ENCODE measurements at places on chromosomes 12 and 14. TPM values are rescaled to one million over a fixed set of nuclear protein-coding genes. Genes with fewer than 3 reads are reported as not detected.

GRCh38 chr14:95320078-95320895 lies 579 bp upstream of the CLMN start:
- H3K4me1 ChIP-seq: no peaks in the 10 kb centered on the region
- peaks cover 25% of the 10 kb centered on the region for H3K27me3 ChIP-seq
- H3K4me3 ChIP-seq: peak overlapping the region; percentile 64

Gene ACAD10
- total RNA-seq: 42.6 TPM

- H3K27ac ChIP-seq: no peak overlapping the region
- H3K27me3 ChIP-seq: no peaks in the 10 kb centered on the region
- no peak overlapping the region for H3K4me3 ChIP-seq
- no peaks in the 10 kb centered on the region for H3K4me1 ChIP-seq
- no peaks in the 10 kb centered on the region for H3K36me3 ChIP-seq
- DNase-seq: no peak
Observed at GRCh38 chr12:106651552-106651951, 68.7 kb downstream of the RFX4 start.

- no peak overlapping the region for H3K27ac ChIP-seq
- H3K36me3 ChIP-seq: peaks cover 79% of the 10 kb centered on the region
- no peaks in the 10 kb centered on the region for H3K27me3 ChIP-seq
- no peak for DNase-seq
- H3K4me3 ChIP-seq: no peak overlapping the region
Observed at GRCh38 chr12:292186-292585, 29.6 kb upstream of the SLC6A13 start.

DNA sequence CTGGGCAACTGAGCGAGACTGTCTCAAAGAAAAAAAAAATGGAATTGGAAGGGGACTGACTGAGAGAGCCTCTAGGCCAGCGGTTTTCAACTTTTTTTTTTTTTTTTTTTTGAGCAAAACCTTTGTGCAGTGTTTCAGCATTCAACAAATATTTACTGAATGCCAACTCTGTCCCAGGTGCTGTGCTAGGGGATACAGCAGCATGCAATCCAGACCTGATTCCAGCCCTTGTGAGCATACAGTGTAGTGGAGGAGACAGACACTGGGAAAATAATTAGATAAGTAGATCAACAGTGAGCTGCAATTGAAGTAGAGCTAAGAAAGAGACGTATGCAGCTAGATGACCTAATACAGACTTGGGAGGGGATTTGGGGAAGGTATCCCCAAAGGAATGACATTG lies 23.8 kb upstream of the LTBP2 start:
- no peaks in the 10 kb centered on the region for H3K36me3 ChIP-seq
- DNase-seq: no peak

Gene TROAP
- 60.5 TPM for total RNA-seq

DNA sequence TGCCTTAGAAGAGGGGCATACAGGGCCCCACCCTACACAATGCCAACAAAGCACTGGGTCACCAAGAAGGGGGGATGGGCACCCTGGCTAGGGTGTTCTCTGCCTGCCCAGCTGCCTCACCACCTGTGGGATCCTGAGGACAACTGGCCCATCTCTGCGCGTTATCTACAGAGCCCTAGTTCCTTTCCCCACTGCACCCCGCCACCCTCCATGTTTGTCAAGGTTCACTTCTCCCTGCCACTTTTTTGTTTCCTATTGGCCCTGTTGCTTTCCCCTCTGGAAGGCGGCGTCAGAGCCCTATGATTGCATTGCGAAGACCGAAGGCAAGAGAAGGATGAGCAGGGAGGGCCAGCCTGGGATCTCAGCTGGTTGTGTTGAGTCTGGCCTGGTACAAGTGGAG lies 1.6 kb downstream of the SLC48A1 start:
- no peaks in the 10 kb centered on the region for H3K36me3 ChIP-seq
- H3K4me3 ChIP-seq: no peak overlapping the region
- peaks cover 7% of the 10 kb centered on the region for H3K27me3 ChIP-seq

Gene MIPOL1
- total RNA-seq: 22.0 TPM

DNA sequence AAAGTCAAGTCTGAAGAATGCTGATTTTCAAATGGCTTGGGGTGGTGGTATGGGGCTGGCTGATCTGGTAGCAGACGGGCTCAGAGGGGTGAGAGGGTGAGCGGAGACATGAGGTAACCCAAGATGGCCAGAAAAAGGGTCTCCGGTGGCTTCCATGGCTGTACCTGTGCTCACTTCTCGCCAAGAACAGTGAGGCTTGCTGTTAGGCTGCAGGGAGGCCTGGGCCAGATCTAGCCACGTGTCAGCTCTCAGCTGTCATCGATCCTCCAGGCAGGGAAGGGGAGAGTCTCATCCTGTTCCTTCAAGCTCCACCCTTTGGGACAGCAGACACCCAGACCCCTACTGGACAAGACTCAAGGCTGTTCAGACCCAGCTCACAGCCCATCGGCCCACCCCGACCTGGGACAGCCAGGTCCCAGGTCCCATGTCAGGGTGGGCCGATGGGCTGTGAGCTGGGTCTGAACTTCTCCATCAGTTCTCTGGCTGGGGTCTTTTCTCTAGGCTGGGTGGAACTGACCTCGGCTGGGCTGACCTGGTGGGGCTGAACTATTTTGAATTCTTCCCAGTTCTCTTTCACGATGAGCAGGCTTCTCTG lies 9.0 kb downstream of the LRTM2 start:
- DNase-seq: no peak
- H3K27me3 ChIP-seq: peaks cover 20% of the 10 kb centered on the region
- H3K36me3 ChIP-seq: no peaks in the 10 kb centered on the region

- H3K4me1 ChIP-seq: no peaks in the 10 kb centered on the region
- no peaks in the 10 kb centered on the region for H3K36me3 ChIP-seq
- no peaks in the 10 kb centered on the region for H3K27me3 ChIP-seq
Observed at GRCh38 chr14:32472512-32473463, 143.7 kb downstream of the AKAP6 start.

DNA sequence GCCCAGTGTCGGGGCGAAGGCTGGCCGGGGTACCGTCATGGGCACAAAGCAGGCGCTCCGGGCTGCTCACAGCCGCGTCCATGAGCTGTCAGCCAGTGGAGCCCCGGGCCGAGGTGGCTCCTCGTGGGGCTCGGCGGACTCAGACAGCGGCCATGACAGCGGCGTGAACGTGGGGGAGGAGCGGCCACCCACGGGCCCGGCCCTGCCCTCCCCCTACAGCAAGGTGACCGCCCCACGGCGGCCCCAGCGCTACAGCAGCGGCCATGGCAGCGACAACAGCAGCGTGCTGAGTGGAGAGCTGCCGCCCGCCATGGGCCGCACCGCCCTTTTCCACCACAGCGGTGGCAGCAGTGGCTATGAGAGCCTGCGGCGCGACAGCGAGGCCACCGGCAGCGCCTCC lies 39.0 kb downstream of the KIF26A start:
- H3K27me3 ChIP-seq: no peaks in the 10 kb centered on the region
- H3K4me3 ChIP-seq: no peak overlapping the region
- H3K36me3 ChIP-seq: no peaks in the 10 kb centered on the region

DNA sequence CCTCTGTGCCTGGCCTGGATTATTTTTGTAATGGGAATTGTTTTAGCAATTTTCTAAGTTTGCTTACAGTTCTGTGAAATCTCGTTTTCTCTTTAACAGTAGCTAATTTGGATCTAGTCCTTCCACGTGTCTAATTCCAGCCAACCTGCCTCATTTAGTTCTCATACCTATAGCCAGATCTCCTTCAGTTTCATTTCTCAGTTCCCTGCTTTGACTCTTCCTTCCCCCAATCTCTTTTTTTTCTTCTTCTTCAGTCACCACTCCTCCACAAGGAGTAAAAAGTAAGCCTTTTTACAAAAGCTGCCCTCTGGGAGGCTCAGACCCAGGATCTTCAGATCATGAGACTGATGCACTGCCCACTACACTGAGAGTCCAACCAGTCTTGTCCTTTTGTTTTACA lies 1.4 kb downstream of the THTPA start:
- no peak for DNase-seq
- no peaks in the 10 kb centered on the region for H3K4me1 ChIP-seq
- H3K4me3 ChIP-seq: peak overlapping the region; percentile 94

Gene OR4E2
- not detected for total RNA-seq

DNA sequence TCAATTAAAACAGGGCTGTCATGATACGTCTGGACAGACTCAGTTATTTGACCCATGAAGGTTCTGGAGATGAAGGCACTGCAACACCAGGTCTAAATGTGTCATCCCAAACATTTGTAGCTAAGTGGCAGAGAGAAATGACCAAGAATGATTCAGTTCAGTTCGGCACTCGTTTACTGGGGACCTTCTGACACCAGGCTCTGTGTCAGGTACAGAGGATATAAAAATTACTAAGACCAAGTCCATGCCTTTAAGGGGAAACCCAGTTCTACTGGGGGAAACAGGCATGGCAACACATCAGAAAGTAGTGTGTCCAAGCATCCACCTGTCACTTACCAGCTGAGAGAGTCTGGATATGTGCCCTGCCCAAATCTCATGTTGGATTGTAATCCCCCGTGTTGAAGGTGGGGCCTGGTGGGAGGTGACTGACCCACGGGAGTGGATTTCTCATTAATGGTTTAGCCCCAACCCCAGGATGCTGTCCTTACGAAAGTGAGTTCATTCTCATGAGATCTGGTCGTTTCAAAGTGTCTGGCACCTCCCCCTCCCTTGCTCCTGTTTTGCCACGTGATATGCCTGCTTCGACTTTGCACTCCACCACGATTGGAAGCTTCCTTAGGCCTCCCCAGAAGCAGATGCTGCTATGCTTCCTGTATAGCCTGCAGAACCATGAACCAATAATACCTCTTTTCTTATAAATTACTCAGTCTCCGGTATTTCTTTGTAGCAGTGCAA lies 41.9 kb upstream of the BCL2L14 start:
- DNase-seq: peak; percentile 31
- no peak overlapping the region for H3K27ac ChIP-seq
- peaks cover 5% of the 10 kb centered on the region for H3K4me1 ChIP-seq
- H3K27me3 ChIP-seq: no peaks in the 10 kb centered on the region
- peaks cover 22% of the 10 kb centered on the region for H3K36me3 ChIP-seq
- H3K4me3 ChIP-seq: no peak overlapping the region

Gene SLC25A47
- not detected for total RNA-seq

- no peaks in the 10 kb centered on the region for H3K4me1 ChIP-seq
- no peaks in the 10 kb centered on the region for H3K27me3 ChIP-seq
Observed at GRCh38 chr14:30191639-30192279, 264.1 kb upstream of the PRKD1 start.

GRCh38 chr12:130715998-130716968 lies at the start of gene RIMBP2:
Gene RIMBP2 (minus strand): TSS chr12:130716299. CDS start chr12:130479013, 237,286 bp downstream.
- peak within 1 kb of the TSS; percentile 83 for H3K27ac ChIP-seq
- H3K4me1 ChIP-seq: peaks cover 2% of the 10 kb centered on the region
- H3K4me3 ChIP-seq: peak within 1 kb of the TSS; percentile 89
- peak; percentile 91 for DNase-seq
- H3K27me3 ChIP-seq: peaks cover 59% of the 10 kb centered on the region
- no peaks in the 10 kb centered on the region for H3K36me3 ChIP-seq

Gene PLA2G1B
- not detected for total RNA-seq

Gene C12orf75
- 43.7 TPM for total RNA-seq

Gene CLEC4D
- 0.70 TPM for total RNA-seq

DNA sequence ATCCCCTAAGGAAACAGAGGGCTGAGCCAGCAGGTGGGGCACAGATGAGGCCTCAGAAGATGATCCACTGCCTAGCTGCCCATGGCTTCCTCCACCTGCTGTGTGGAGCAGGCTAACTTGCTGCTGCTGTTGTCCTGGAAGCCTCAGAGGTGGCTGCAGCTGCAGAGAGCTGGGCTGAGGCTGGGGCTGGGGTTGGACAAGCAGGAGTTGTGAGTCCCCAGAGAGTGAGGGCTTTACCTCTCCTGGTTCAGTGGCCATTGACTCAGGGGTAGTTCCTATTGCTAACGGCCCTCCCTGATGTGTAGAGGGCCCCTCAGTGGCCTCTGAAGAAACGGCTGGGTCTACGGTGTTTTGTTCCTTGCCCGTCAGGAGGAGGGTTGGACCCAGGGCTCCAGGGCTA lies 13.7 kb upstream of the PRKAG1 start:
- no peak for DNase-seq
- no peaks in the 10 kb centered on the region for H3K27me3 ChIP-seq
- no peak overlapping the region for H3K4me3 ChIP-seq
- no peak overlapping the region for H3K27ac ChIP-seq
- H3K4me1 ChIP-seq: no peaks in the 10 kb centered on the region
